ENCODE measurements at places on chromosomes 12 and 14. TPM values are rescaled to one million over a fixed set of nuclear protein-coding genes. Genes with fewer than 3 reads are reported as not detected.

The IQSEC3 gene
- 7.8 TPM for total RNA-seq

The ITGA7 gene
- 44.2 TPM for total RNA-seq

The CLEC2A gene
- 0.17 TPM for total RNA-seq

The GLT8D2 gene
- 86.8 TPM for total RNA-seq

The RDH12 gene
- total RNA-seq = 0.28 TPM

The CLEC2D gene
- total RNA-seq = 11.0 TPM

The HPD gene
- 0.30 TPM for total RNA-seq

The KRT2 gene
- total RNA-seq = 0.30 TPM

The STYK1 gene
- 3.0 TPM for total RNA-seq

The DNAH10 gene
- total RNA-seq = 6.9 TPM
